Testis (tissue), 5 donors: ENCODE measurements at places on chromosomes 6 and 20. TPM values are rescaled to one million over a fixed set of nuclear protein-coding genes. Genes with fewer than 3 reads are reported as not detected.
A peak's percentile ranks its signal among the peaks of the same experiment; 100 is the strongest.

Gene MUCL3
- 0.45 TPM for polyA plus RNA-seq

Gene COL11A2
- 8.2 TPM for polyA plus RNA-seq

Gene MACROD2
- 12.6 TPM for polyA plus RNA-seq

Gene SLC22A16
- 49.5 TPM for polyA plus RNA-seq

Gene TBX18
- 3.9 TPM for polyA plus RNA-seq

Gene RWDD2A
- polyA plus RNA-seq = 18.4 TPM

DNA sequence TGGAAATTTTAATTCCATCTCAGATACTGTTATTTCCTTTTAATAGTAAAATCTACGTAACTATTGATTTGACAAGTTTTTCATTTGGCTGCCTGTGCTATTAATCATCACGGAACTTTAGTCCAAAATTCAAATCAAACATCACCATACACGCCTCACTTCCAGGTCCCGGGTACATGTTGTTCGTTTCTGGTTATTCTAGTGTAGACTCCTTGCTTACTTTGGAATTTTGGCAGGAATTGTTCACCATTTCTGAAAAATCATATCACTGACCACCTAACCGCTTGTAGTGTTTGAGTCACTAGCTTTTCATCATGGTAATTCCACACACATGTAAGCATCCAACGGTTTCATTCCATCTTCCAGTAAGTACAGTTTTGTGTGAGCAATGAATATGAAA, 98.0 kb upstream of the NHSL1 start:
- no peak overlapping the region for H3K27ac ChIP-seq
- H3K27me3 ChIP-seq = no peaks in the 10 kb centered on the region
- H3K4me3 ChIP-seq = no peak overlapping the region
- H3K4me1 ChIP-seq = no peaks in the 10 kb centered on the region
- H3K36me3 ChIP-seq = no peaks in the 10 kb centered on the region

DNA sequence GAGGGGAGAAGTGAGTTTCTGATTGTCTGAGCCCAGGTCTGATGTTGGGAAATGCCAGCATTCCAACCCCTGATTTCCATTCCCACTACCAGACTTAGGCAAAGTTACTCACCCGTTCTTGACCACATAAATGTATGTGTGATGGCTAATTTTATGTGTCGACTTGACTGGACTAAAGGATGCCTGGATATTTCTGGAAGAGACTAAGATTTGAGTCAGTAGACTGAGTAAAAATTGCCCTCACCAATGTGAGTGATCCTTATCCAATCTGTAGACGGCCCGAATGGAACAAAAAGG, 95.8 kb upstream of the TAB2 start:
- no peak overlapping the region for H3K27ac ChIP-seq
- no peaks in the 10 kb centered on the region for H3K36me3 ChIP-seq
- H3K4me1 ChIP-seq = peaks cover 4% of the 10 kb centered on the region
- no peaks in the 10 kb centered on the region for H3K27me3 ChIP-seq

- H3K4me1 ChIP-seq = no peaks in the 10 kb centered on the region
- H3K27me3 ChIP-seq = no peaks in the 10 kb centered on the region
- DNase-seq = no peak
- H3K27ac ChIP-seq = no peak overlapping the region
- H3K4me3 ChIP-seq = no peak overlapping the region
Observed at GRCh38 chr20:3010985-3011723, 32.3 kb upstream of the GNRH2 start.

DNA sequence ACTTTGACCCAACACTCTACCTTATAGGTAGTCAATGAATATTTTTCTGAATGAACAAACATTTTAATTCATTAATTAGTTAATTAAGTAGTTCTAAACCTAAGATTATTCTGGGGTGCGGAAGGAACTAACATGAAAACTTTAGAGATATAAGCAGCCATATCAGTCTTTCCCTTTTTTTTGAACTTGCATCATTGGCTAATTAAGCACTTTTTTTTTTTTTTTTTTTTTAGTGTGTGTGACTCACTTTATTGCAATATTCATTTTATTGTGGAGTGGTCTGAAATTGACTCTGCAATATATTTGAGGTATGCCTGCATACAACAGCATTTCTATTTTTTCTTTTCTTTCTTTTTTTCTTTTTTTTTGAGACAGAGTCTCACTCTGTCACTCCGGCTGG, 21.8 kb upstream of the AMD1 start:
- H3K4me1 ChIP-seq = no peaks in the 10 kb centered on the region
- no peak overlapping the region for H3K27ac ChIP-seq
- no peaks in the 10 kb centered on the region for H3K27me3 ChIP-seq
- no peak for DNase-seq
- no peaks in the 10 kb centered on the region for H3K36me3 ChIP-seq

- H3K27me3 ChIP-seq = no peaks in the 10 kb centered on the region
- no peak overlapping the region for H3K27ac ChIP-seq
- DNase-seq = no peak
- H3K4me3 ChIP-seq = no peak overlapping the region
- H3K4me1 ChIP-seq = peaks cover 35% of the 10 kb centered on the region
Observed at GRCh38 chr6:37821446-37821845, 1.9 kb downstream of the ZFAND3 start.

- H3K4me3 ChIP-seq = no peak overlapping the region
- no peaks in the 10 kb centered on the region for H3K36me3 ChIP-seq
- H3K4me1 ChIP-seq = peaks cover 11% of the 10 kb centered on the region
- H3K27me3 ChIP-seq = no peaks in the 10 kb centered on the region
Observed at GRCh38 chr6:30799210-30799609, 54.9 kb upstream of the IER3 start.

GRCh38 chr6:70080443-70081070, 214.2 kb downstream of the COL19A1 start:
- no peak overlapping the region for H3K27ac ChIP-seq
- no peaks in the 10 kb centered on the region for H3K4me1 ChIP-seq
- DNase-seq = no peak
- no peaks in the 10 kb centered on the region for H3K27me3 ChIP-seq

DNA sequence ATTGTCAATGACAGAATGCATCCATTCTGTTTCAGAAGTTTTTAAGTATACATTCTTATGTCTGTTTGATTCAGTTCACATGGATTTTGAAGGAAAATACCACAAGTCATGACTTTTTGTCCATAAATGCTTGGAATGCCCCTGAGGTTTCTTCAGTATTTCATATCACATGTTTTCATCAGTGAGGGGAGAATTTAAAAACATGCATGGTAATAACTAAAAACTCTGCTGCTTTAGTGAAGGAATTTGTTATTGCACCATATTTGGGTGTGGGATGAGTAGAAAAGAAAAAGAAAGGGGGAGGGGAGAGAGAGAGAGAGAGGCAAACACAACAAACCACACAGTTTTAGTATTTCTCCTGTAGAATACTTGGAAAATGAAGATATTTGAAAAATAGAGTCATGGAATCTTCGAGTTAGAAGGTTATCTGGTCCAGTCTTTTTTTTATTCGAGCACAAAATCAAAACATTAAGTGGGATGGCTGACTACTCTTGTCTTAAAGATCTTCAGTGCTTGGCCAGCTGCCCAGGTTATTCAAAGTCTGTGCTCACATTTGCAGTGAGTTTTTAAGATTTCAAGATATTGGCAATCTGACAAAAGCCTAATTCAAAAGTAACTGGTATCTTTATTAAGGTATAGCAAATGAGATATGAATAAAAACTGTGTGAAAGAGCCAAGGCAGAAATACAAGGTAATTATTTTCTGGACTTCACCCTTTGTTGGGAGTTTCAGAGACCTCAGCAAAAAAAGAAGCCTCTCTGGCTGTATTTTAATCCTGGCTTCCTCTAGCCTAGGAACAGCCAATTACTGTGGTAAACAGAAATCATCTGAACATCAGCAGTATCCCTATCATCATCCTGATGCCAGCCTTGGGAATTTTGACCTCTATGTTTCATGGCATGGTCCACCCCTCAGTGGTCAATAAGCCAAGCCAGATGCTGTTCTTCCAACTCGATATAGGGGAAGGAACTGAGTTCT, 687.9 kb upstream of the CITED2 start:
- no peaks in the 10 kb centered on the region for H3K27me3 ChIP-seq
- no peaks in the 10 kb centered on the region for H3K36me3 ChIP-seq
- no peak overlapping the region for H3K4me3 ChIP-seq
- H3K4me1 ChIP-seq = peaks cover 10% of the 10 kb centered on the region

- H3K27ac ChIP-seq = no peak overlapping the region
- no peaks in the 10 kb centered on the region for H3K27me3 ChIP-seq
- DNase-seq = no peak
Observed at GRCh38 chr20:227439-228105, 514 bp downstream of the DEFB129 start.

- no peaks in the 10 kb centered on the region for H3K4me1 ChIP-seq
- no peak overlapping the region for H3K27ac ChIP-seq
- DNase-seq = no peak
- no peaks in the 10 kb centered on the region for H3K36me3 ChIP-seq
- H3K27me3 ChIP-seq = no peaks in the 10 kb centered on the region
Observed at GRCh38 chr6:72702421-72702820, 80.6 kb downstream of the KCNQ5 start.

DNA sequence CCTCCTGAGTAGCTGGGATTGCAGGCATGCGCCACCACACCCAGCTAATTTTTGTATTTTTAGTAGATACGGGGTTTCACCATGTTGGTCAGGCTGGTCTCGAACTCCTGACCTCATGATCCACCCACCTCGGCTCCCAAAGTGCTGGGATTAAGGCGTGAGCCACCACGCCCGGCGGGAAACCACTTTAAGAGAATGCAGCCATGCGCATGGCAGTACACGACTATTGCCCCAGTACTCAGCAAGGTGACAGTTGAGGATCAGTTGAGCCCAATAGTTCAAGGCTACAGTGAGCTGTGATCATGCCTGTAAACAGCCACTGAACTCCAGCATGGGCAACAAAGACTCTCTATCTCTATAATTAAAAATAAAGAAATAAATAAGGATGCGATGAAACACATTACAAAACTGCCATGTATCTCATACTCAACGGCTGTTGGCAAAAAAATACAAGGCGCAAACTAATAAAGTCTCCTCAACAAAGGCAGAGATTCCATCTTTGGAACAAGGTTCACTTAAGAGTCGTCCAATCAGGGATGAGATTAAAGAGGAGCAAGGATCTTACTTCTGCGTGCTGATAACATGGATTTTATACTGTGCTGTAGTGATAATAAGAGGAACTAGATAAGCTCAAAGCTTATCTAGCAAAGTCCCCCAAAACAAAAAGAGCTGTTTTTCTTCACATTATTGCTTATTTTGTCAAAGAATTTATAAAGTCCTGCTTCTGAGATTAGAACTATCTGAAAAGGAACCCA, 51.1 kb downstream of the STAU1 start:
- no peaks in the 10 kb centered on the region for H3K36me3 ChIP-seq
- no peak for DNase-seq
- no peak overlapping the region for H3K27ac ChIP-seq

DNA sequence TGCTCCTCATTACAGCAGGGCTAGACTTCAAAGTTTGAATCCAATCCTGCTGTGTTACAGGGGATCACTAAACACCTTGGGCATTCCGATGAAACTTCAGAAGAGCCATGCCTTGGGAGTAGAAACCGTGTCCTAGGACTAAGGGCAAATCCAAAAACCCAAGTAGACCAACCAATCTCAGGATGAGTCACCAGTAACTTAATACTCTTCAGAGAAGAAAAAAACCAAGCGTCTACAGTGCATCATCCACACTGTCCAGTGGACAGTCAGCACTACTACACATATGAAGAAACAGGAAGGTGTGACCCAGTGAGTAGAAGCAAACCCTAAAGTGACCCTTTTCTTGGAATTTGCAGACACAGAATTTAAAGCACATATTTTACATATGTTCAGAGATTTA, 39.5 kb upstream of the VAPB start:
- H3K27ac ChIP-seq = no peak overlapping the region
- H3K4me1 ChIP-seq = no peaks in the 10 kb centered on the region
- H3K27me3 ChIP-seq = no peaks in the 10 kb centered on the region

DNA sequence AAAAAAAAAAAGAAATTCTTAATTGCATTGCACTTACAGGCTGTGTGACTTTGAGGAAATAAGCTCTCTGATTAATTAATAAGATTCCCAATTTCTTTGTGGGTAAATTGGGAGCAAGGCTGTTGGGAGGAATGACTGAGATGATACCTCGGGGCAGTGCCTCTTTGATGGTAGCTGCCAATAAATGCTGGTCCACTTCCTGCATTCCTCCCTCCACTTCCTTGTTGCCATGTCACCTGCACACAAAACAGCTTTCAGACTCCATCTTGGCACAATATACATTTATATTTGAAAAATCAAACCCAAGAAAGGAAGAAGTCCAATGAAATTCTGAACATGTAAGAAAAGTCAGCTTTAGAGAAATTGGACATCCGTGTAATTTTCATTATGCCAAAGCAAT, 45.1 kb downstream of the MTHFD1L start:
- H3K27ac ChIP-seq = no peak overlapping the region
- no peaks in the 10 kb centered on the region for H3K27me3 ChIP-seq
- no peak for DNase-seq

GRCh38 chr6:104887350-104887749, 27.6 kb upstream of the HACE1 start:
- H3K27me3 ChIP-seq = no peaks in the 10 kb centered on the region
- H3K27ac ChIP-seq = no peak overlapping the region
- no peaks in the 10 kb centered on the region for H3K4me1 ChIP-seq
- no peak overlapping the region for H3K4me3 ChIP-seq
- H3K36me3 ChIP-seq = no peaks in the 10 kb centered on the region

- no peaks in the 10 kb centered on the region for H3K36me3 ChIP-seq
- peaks cover 9% of the 10 kb centered on the region for H3K4me1 ChIP-seq
- no peaks in the 10 kb centered on the region for H3K27me3 ChIP-seq
- peak overlapping the region; percentile 39 for H3K4me3 ChIP-seq
Observed at GRCh38 chr6:27872642-27873020, 39.6 kb downstream of the OR2B2 start.

DNA sequence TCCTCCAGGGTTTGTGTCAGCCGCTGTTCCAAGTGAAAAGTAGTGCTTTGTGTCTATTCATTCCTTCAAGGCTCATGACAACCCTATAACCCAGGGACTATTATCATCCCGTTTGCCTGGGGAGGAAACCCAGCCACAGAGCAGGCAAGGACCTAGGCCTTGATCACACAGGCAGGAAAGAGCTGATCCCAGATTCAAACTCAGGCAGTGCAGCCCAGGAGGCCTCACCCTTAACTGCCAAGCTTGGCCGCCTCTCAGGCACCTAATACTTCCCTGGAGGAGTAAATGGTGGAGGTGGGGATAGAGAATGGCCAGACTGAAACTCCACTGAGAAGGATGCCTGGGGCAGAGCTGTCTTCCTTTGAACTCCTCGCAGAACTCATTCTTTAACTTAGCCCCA, 215.1 kb upstream of the QKI start:
- no peak for DNase-seq
- peak overlapping the region; percentile 24 for H3K27ac ChIP-seq
- no peaks in the 10 kb centered on the region for H3K27me3 ChIP-seq
